DMS79 (cell line): ENCODE measurements at places on chromosomes 2 and 18.

GRCh38 chr18:424071-424661 is 76.3 kb downstream of the COLEC12 start:
- no peak for DNase-seq

GRCh38 chr2:231717281-231718171 is 9.2 kb downstream of the PTMA start:
- peak; percentile 26 for DNase-seq

- DNase-seq = no peak
These were observed 665.5 kb upstream of the SOX11 start for GRCh38 chr2:5026571-5027234.

- DNase-seq = peak; percentile 25
These were observed 100.6 kb downstream of the CDK15 start for GRCh38 chr2:201906777-201907562.

DNA sequence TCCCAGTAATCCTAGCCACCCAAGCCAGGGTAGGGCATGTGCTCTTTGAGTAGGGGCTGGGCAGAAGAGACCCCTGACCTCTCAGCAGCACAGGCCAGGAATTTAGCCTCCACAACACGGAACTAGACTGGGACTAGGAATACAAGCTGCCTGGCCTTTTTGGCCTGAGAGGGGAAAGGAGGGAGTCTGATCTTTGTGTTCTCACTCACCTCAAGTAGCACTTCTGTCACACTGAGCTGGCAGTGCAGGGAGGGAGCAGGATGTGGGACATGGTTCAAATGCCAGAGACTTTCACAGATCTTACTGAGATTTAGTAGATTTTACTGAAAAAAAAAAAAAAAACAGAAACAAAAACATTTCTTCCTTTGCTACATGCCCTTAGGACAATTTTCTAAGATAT is 395.2 kb downstream of the CMPK2 start:
- DNase-seq = peak; percentile 4

DNA sequence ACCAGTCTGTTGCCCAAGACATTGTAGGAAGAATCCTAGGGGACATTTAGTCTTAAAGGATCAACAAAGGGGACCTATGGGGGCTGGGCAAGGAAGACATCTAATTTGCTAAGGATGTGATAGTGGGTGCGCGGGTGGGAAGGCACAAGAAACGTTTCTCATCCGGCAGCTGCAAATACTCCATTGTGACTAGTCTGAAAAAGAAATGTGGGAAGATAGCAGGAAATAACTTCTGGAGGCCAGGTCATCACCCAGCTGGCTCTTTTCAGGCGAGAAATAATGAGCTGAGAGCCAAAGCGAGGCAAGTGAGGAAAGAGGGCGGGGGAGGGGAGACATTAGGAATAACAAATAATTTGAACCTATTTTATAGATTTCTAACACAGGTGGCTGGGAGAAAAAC is 70.3 kb upstream of the NCK2 start:
- no peak for DNase-seq

DNA sequence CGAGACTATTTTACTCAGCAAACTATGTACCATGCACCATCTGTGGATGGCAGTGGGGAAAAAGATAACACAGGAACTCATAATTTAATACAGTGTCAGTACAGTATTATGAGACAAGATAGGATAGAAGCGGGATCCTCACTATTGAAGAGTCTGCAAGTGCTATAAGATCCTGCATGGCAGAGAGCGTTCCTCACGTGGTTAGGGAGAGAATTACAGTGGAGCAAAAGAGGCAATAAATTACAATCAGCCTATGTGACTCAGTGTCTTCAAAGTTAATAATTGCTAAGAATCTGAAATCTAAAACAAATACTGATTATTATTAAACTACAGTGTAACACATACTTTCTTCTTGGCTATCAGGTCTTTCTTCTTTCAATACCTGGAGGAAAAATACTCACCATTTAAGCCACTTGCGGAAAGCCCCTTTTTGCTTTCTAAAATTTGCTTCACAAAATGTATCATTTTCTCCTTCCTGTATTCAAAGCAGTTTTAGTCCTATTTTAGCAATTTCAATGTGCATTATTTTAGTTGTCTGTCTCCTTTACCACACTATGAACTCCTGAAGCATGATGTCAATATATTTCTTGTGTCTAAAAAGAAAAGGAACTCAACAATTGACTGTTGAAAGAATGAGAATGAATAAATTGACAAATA is 342.9 kb downstream of the SPAG16 start:
- DNase-seq = no peak

DNA sequence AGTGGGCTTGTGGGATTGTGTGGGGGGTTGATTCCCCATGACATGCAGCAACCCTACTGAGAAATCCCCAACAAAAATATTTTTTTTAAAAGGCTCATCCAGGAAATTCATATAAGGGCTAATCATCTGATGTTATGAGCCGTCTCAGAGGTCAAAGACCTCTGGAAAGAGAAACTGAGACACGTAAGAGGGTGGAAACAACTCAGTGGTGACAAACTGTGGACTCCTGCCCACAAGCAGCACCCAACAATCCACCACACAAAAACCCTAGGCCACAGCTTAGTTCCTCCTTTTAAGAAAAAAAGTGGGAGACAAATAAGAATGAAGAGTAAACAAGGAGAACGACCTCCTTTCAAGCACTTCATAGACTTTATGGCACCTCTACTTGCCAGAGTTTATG is 1096.1 kb upstream of the NRXN1 start:
- DNase-seq = no peak

DNA sequence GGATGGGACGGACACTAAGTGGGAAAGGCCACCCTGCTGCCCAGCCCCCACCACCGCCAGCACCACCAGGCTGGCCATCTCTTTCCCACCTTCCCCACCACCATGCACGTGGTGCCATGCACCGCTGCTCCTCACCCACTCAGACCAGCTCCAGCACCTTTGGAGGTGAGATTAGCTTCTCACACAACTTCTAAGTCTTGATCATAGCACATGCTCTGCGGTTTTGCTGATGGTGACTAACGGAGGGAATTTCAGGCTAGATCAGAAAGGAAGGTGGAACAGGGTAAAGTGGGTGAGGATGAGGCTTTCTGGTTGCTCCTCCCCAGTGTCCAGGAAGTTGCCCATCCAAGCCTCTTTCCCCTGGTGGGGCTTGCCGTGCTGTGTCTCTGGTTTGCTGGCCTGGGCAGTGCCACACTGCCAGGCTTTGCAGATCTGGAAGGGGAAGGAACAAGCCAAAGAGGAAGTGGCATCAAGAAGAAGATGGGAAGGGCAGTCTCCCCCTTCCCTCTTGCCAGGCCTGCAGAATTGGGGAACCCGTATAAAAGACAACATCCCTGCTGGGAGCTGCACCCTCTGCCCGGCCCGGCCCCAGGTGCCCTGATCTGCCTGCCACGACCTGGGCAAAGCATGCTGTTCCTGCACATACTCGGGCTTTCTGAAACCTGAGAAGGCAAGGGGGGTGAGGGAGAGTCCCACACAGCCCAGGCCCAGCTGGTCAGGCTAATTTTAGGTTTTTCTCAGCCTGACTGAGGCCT is 44.3 kb upstream of the CAB39 start:
- DNase-seq = no peak

- DNase-seq = no peak
These were observed 421.4 kb upstream of the RGPD4 start for GRCh38 chr2:107405261-107405660.

GRCh38 chr2:9191041-9191481 is 15.6 kb upstream of the ASAP2 start:
- no peak for DNase-seq

DNA sequence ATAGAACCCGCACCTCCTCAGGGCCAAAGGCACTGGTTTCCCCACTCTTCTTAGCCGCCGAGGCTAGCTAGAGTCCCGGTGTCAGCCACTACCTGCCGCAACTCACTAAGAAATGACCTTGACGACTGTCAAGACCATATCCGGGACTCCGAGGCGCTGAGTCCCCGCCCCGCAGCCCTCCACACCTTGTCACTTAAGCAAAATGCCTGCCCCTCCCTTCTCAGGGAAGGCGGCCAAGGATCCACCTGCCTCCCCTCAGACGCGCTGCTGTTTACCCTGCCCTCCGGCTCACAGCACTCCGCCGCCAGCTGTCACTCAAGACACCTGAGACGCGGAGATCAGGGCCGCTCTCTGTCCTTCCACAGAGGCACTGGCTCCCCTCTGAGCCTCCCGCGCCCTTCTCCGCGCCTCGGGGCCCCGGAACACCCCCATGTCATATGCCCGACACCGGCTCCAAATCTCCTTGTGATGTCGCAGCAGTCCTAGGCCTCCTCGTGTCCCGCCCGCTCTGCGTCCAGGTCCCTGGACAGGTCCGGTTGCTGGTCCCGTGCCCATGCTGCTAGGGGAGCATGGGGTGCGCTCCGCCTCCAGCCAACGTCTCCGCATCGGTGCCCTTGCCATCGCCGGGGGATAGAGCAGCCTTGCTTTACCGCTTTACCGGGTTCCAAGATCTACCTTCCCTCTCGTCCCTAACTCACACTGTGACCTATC is 32.5 kb upstream of the REG3G start:
- peak; percentile 78 for DNase-seq

DNA sequence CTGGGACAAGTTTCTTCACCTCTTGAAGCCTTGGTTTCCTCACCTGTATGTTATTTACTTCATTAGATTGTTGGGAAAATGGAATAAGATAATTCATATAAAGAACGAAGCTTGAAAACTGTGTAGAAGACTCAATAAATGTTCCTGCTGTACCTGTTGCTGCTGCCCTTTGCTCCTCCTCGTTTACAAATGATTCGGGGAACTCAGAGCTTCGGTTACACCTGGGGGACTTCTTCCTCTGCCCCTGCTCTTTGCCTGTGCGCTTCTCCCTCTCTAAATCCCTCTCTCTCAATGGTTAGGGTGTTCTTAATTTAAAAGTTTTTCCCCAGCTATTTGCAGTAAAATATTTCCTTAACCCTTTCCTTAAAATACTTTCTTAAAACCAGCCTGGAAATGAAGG is 3.3 kb upstream of the RMDN2 start:
- no peak for DNase-seq

- no peak for DNase-seq
These were observed 9.7 kb downstream of the FMNL2 start for GRCh38 chr2:152344579-152345195.

- no peak for DNase-seq
These were observed 92.7 kb downstream of the PIK3C3 start for GRCh38 chr18:42047721-42048120.

GRCh38 chr2:197256021-197256420 is 54.6 kb downstream of the ANKRD44 start:
- no peak for DNase-seq

DNA sequence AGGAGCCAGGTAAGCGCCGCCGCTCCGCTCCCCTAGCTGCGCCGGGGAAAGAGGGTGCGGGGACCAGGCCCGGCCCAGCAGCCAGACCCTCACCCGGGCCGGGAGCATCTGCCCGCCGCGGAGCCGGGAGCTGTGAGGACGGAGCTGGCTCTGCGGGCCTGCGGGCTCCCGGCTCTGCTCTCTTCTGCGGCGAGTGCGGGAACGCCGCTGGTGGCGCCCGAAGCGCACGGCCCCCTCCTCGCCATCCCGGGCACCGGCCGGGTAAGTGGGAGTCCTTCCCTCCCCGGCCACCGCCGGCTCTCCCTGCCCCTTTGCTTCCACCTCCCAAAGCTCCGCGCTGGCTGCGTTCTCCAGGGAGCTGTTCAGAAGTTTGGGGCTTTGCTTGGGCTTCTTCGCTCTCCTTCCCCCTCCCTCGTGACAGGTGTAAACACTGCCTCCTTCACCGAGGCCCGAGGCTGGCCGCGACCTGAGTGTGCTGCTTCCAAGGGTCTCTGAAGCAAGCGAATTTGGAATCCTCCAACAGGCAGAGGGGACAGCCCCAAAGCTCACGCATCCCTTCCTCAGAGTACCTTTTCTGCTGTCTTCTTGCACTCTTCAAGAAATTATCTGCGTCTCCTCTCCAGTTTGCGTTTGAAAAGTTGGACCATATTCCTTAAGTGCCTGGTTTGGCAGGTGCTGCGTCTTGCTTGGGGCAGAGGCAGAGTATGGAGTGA is 632 bp downstream of the AFTPH start:
- DNase-seq = no peak

- DNase-seq = no peak
These were observed 49.1 kb downstream of the MYO7B start for GRCh38 chr2:127584516-127585033.
